ENCODE measurements at places on chromosomes 6 and 20. TPM values are rescaled to one million over a fixed set of nuclear protein-coding genes. Genes with fewer than 3 reads are reported as not detected.
A peak's percentile ranks its signal among the peaks of the same experiment; 100 is the strongest.

Gene FLRT3
- total RNA-seq: 4.6 TPM

DNA sequence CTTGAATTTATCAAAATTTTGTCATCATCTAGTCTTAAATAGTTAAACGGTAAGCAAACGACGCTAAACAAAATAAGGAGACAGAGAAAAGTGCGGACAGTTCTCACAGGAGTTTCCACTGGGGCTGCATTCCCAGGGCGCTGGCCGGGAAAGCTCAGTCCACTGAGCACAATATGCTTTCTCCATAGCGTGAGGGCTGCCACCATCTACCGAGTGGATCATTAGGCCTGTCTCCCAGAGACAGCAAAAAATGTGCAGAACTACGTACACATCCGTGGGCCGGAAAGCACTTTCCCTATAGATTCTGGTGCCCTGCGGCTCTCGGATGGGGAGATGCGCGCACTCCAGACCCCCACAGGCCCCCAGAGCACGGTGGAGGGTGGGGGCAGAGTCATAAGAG lies 84.9 kb downstream of the THBS2 start:
- no peaks in the 10 kb centered on the region for H3K27me3 ChIP-seq
- H3K4me1 ChIP-seq: peaks cover 35% of the 10 kb centered on the region
- no peak overlapping the region for H3K4me3 ChIP-seq
- DNase-seq: no peak
- H3K27ac ChIP-seq: no peak overlapping the region

DNA sequence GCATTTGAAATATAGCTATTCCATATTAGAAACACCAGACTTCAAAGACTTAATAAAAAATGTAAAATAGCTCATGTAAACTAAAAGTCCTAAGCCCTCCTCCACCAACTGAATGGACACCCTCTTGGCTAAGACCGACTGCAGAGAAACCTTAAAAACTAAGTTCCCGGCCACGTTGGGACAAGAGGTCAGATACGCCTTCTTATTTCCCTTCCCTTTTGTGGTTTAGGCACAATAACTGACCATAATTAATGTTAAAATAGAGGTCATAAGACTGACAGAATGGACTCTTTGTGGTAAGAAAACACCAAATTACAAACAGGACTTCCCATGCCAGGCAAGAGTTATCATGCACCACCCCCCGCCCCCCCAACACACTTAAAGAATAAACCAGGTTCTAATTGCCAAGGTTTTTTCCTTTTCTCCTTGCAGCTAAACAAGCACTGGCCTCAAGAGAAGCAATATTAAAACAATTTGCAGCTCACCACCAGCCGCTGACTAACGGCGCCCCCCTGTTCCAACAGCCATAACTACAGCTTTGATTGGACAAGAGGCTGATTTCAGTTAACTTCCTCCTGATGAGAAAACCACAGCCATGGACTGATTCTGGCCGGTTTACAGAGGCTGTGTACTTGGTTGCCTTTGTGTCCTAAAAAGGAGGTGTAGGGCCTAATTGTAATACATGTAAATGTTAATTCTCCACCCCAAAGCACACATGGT lies 10.7 kb upstream of the LAMP5 start:
- no peaks in the 10 kb centered on the region for H3K4me1 ChIP-seq
- no peaks in the 10 kb centered on the region for H3K36me3 ChIP-seq
- no peak overlapping the region for H3K4me3 ChIP-seq
- H3K27ac ChIP-seq: no peak overlapping the region

- H3K36me3 ChIP-seq: no peaks in the 10 kb centered on the region
- no peaks in the 10 kb centered on the region for H3K4me1 ChIP-seq
- no peak within 1 kb of the TSS for H3K4me3 ChIP-seq
These were observed at the start of gene ANGPT4 for GRCh38 chr20:916125-916799. ANGPT4 (minus strand) TSS chr20:916334; CDS start chr20:916214, 120 bp downstream.

GRCh38 chr6:156980948-156981347 lies 203.8 kb downstream of the ARID1B start:
- no peaks in the 10 kb centered on the region for H3K36me3 ChIP-seq
- peaks cover 32% of the 10 kb centered on the region for H3K4me1 ChIP-seq
- no peak for DNase-seq
- no peak overlapping the region for H3K27ac ChIP-seq
- H3K4me3 ChIP-seq: no peak overlapping the region
- H3K27me3 ChIP-seq: no peaks in the 10 kb centered on the region

DNA sequence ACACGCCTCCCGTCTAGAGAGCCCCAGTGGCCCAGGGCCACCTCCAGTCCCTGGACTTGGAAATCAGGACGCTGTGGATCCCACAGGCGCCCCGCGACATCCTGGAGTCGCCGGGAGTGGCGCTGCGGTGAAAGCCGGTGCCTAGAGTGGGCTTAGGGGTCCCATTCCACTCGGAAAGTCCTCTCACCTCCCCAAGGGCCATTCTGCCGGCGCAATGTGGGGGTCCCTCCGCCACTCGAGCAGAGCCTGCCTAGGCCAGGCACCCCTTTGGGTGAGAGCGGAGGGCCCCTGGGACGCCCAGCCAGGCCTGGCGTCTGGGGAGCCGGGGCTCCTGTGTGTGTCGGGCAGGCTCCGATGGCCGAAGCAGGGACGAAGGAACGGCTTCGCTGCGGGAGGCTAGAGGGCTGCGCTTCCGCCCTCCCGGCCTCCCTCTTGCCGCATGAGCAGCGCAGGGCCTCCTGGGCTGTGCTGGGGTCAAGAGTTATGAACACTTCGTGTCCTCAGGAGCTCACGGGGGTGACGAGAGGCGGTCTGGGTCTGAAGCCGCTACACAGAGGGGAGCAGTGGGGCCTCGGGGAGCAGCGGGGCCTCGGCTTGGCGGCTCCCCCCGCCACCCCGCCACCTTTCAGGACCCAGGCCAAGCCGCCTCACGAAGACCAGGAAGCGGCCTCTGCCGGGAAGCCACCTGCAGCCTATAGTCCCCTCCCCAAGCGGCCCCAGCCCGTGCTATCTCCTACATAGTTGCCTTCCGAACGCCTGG lies 13.6 kb downstream of the POU3F2 start:
- no peak overlapping the region for H3K27ac ChIP-seq
- peaks cover 8% of the 10 kb centered on the region for H3K4me1 ChIP-seq
- H3K36me3 ChIP-seq: peaks cover 11% of the 10 kb centered on the region
- H3K4me3 ChIP-seq: no peak overlapping the region
- peaks cover 33% of the 10 kb centered on the region for H3K27me3 ChIP-seq

GRCh38 chr6:56593801-56594318 lies 48.8 kb downstream of the DST start:
- peaks cover 33% of the 10 kb centered on the region for H3K36me3 ChIP-seq
- H3K27me3 ChIP-seq: no peaks in the 10 kb centered on the region
- H3K4me1 ChIP-seq: no peaks in the 10 kb centered on the region
- H3K27ac ChIP-seq: no peak overlapping the region
- no peak overlapping the region for H3K4me3 ChIP-seq
- DNase-seq: no peak

DNA sequence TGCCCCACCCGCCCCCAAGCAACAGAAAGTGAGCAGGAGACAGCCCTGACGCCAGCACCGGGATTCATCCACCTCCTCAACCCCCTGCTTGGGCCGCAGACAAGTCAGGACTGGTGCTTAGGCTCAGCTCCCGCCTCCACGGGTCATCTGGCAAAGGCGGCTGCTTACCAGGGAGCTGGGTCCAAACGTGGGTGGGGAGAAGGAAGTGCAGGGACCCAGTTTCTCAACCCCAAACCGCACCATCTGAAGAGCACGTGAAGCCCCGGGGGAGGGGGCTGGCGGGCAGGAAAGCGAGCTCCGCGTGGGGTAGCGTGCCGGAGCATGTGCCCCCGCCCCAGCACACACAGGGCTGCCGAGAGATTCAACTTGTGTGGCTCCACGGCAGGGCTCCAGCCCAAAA lies 87.2 kb downstream of the BMP7 start:
- no peak for DNase-seq
- peaks cover 95% of the 10 kb centered on the region for H3K27me3 ChIP-seq
- H3K27ac ChIP-seq: no peak overlapping the region
- H3K36me3 ChIP-seq: no peaks in the 10 kb centered on the region

Gene CARMIL1
- total RNA-seq: 88.4 TPM

Gene GABRR1
- not detected for total RNA-seq

Gene SLC24A3
- not detected for total RNA-seq

- no peak overlapping the region for H3K4me3 ChIP-seq
- DNase-seq: peak; percentile 79
- no peaks in the 10 kb centered on the region for H3K27me3 ChIP-seq
- H3K4me1 ChIP-seq: peaks cover 23% of the 10 kb centered on the region
- H3K27ac ChIP-seq: no peak overlapping the region
These were observed 46.8 kb downstream of the CD24 start for GRCh38 chr6:106927531-106928398.

GRCh38 chr20:20827992-20828597 lies 115.7 kb upstream of the RALGAPA2 start:
- DNase-seq: no peak
- no peaks in the 10 kb centered on the region for H3K36me3 ChIP-seq
- peaks cover 29% of the 10 kb centered on the region for H3K27me3 ChIP-seq
- H3K27ac ChIP-seq: no peak overlapping the region
